ENCODE measurements at places on chromosomes 5 and 9.

- DNase-seq: no peak
Measured at GRCh38 chr5:57445006-57445704, 37.5 kb downstream of the ACTBL2 start.

DNA sequence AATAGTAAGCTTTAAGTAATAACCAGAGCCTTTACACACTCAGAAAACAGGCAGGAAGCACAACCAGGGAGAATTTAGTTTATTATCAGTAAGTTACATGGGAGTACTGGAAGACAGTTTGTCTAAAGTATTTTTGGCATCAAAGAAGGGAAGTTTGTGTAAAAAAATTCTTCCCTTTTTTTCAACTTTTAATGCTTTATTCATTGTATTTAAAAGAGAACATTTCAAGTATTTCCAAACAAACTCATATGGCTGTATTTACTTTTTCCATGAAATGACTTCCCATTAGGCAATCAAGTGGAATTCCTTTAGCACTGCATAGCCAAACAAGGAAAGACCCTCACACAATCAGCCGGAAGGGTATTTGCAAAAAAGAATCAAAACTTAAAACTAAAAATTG is 26.7 kb downstream of the RNF145 start:
- no peak for DNase-seq

DNA sequence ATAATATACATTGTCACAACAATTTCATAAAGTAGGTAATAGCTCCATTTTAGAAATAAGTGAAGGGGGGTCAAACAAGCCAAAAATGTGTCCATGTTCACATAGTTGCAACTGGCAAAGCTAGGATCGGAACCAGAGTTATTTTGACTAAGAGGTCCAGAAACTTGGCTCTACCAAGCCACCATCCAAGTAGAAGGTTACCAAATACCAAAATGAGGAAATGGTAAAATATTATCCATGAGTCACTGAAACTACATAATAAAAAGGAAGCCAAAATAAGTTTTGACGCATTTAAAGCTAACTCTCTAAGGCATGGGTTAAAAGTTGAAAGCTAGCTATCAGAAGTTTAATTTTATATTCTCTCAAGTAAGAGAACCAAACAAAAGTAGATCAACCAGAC is 886.9 kb upstream of the DMAC1 start:
- no peak for DNase-seq

GRCh38 chr5:154603953-154604679 is 126.1 kb upstream of the HAND1 start:
- DNase-seq: no peak

DNA sequence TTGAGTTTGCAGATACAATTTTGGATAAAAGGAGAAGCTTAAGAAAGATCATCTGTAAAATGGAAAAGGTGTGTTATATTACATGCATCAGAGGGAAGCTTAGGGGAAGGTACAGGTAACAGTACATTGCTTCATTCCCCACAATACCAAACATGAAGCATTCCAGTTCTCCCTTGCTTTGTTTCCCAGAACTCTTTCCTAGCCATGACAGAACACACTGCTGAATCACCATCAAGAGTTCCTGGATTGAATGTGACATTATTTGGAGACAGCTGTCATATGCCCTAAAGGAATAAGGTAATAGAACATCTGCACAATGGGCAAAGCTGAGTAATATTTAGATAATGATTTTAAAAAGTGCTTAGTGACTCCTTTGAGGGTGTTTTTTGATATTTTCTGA is 303.5 kb upstream of the ST8SIA4 start:
- no peak for DNase-seq

- DNase-seq: no peak
Measured at GRCh38 chr9:69190086-69190862, 16.2 kb downstream of the TJP2 start.

DNA sequence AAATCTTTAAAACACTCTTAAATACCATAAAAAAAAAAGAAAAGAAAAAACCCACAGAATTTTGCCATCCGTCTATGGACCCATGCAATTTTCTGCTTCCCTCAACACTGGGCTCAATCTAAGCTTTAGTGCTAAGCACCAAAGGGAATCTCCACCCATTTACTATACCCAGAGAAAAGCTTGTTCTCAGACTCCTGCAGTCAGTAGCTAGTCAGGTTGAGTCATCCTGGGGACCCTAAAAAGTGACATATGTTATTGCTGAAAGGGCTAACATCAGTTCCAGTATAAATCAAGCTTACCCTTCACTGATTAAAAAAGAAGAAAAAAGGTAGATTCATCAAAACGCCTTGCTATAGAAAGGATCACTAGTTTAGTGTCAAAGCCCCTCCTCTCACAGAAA is 177.6 kb downstream of the MUSK start:
- no peak for DNase-seq

GRCh38 chr5:9536717-9537116 is 9.2 kb downstream of the SEMA5A start:
- no peak for DNase-seq

DNA sequence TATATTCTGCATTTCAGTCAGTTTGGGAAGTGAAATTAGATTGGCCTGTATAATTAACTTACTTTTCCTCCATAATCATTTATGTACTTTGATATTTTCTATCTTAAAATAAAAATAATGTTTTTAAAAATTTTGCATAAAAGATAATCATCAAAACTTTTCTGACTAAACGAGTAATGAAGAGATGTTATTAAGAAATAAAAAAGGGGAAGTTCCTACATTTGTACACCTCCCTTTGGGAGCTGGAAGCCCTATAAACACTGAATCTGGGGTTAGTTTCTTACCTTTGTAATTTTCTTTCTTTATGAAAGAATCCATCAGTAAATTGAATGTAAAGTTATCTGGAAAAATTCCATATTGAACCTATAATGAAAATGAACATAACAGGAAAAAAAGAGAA is 86.2 kb downstream of the MRPS27 start:
- no peak for DNase-seq

DNA sequence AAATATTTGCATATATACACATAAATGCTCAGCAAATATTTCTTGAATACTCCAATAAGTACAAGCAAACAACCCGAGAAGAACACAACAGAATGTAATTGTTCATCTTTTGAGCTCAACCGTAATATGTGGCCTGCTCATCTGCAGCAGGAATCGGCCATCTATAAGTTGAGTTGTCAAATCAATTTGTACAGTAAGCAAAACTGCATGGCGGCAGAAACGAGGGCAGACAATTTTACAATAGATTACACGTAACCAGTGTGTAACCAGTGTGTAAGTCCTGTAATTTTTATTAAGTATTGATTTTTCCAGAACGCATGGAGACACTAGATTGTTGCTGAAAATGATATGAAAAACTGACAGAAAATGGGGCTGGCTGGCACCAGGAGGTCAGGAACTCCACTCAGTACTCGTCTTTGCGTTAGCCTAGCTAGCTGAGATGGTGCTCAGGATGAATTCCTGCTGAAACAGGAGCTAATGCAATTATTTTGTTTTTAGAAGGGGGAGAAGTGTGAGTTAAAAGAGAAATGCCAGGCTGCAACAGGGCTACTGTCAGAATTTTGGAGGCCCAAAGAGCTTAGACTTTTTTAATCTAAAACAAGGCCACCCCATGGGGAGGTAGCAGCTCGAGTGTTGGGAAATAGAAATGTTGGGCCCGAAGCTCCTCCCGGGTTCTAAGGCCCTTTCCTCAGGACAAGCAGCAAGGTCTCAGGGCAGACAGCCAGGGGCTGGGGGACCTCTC is 682 bp downstream of the DHX29 start:
- DNase-seq: peak; percentile 11

DNA sequence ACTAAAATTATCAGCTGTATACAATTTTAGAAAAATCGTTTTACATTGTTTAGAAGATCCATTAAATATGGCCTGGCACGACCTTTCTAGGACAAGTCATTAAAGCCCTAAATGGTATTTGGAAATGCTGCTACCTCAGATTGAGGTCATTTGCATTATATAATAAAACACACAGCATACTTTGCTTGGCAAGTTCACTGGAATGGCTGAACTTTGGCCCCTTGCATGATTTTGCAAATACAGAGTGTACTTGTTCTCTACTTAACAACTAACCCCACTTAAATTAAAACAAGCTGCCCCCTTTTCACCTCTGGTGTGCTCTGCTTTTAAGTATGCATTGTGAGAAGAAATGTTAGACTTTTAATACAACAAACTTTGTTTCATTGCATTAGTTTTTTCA is 860.1 kb downstream of the PTPRD start:
- DNase-seq: no peak

DNA sequence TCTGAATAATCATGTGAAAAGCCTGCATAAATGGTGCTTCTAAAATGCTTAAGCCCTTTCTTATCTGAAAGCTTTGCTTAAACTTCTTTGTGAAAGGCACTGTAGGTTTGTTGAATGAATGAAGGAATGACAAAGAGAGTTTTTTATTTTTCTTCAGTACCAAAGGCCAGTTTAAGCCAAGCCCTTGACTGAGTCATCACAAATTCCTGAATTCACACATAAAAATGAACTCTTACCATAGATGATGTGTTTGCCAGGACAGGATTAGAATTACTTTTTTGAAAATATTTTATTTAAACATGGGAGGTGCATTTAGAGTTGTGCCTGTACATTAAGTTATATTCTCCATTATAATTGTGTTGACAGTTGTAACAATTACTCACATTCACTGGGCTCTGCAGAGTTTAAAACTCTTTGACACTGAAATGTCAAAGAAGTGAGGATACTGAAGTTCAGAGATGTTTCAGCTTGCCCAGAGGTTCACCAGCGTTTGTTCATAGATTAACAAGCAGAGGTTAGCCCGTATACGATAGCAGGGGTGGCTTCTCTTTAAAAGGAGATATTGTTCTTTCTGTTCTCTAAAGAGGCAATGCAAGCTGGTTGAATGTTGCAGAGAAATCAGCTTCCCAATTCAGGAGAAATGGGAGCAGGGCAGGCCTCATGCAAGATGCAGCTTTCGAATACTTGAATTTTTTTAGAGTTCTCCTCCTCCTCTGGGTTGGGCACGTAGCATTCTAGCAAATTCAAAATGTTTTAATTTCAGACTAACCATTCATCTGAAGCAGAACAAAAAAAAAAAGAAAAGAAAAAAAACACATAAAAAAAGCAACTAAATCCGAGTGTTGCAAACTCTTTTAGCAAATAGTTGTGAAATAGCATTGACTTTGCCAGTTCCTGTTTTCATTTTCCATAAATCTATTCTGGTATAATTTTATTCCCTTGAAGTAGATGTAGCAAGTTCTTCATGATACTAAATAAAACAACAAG is 358.7 kb upstream of the KLF4 start:
- peak; percentile 17 for DNase-seq

DNA sequence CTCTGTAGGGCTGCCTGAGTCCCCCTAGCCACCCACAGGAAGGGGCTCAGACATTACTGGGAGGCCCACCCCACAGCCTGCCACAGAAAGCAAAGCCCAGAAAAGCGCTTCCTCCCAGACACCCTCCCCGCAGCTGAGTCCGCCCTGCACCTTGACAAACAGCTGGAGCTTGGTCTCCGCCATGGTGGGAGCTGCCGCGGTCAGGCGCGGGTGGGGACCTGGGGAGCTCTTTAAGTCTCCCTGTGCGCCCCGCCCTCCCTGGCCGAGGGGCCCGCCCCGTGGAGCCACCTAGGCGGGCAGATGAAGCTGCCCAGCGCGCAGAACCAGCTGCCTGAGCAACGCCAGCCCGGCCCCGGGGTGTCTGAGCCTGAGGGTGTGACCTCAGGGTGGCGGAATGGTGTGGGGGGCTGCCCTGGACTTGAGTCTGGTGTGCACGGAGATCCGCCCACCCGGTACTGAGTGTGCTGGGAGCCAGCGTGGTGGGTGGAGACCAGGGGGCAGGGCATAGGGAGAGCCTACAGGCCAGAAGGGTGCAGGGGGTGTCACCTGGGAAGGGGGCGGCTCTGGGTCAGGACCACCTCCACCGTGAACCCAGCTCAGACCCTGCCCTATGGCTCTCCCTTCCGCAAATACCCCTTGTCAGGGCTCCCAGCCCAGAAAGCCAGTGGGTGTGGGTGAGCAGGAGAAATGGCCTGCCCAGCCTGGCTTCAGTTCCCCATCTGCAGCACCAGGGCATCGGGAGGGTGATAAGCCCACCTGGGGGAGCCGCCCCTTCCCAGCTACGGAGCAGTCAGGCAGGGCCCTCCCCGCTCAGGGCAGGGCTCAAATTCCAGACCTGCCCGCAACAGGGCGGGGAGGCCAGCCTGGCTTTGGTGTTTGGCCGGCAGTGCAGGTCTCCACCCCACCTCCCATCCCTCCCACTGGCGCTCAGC is at the start of gene CLIC3:
CLIC3 (minus strand) TSS at position 208 of the 932 bp plus-strand sequence; CDS start at position 183, 25 bp downstream.
- DNase-seq: peak; percentile 64

- no peak for DNase-seq
Measured at GRCh38 chr5:160743027-160743426, 109.0 kb downstream of the ATP10B start.

DNA sequence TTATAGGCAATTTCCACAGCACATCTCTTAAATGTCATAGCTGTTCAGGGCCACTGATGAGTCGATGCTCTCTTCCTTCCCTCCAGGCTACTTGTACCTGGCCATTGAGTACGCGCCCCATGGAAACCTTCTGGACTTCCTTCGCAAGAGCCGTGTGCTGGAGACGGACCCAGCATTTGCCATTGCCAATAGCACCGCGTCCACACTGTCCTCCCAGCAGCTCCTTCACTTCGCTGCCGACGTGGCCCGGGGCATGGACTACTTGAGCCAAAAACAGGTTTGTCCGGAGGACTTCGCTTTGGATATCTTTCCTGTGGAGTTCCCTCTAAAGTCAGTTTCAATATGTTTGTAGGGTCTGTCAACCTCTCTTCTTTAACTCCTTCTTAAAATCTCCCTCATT is 84.3 kb downstream of the EQTN start:
- DNase-seq: no peak

GRCh38 chr9:130823435-130823834 is 11.6 kb upstream of the ABL1 start:
- DNase-seq: no peak

GRCh38 chr5:126235628-126236027 is 187.6 kb upstream of the GRAMD2B start:
- DNase-seq: no peak

DNA sequence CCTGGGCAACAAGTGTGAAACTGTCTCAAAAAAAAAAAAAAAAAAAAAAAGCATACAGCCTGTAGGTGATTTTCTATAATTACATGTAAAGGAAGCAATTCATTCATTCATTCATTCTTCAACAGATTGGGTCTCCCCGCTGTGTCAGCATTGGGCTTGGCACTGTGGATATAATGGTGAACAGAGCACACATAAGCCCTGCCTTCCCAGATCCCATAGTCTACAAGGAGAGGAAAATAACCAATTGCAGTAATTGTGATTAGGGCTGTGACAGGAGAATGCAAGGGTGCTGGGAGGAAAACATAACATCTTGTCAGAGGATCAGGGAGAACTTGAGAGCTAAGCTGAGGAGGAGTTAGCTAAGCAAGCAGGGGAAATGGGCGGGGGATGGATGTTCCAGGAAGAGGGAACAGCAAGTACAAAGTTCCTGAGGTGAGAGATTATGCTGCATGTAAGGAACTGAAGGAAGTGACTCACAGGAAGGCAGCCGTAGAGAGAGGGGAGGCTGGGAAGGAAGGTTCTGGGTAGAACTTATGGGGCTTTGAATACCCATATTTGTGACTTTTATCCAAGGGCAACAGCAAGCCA is 24.0 kb upstream of the KLF9 start:
- DNase-seq: peak; percentile 50

GRCh38 chr5:135223891-135224625 is 175.0 kb downstream of the MACROH2A1 start:
- DNase-seq: no peak

All from LoVo (cell line).